ENCODE measurements at places on chromosomes 1 and 21.

- DNase-seq: no peak
These were observed 3.5 kb downstream of the GALNT2 start for GRCh38 chr1:230070321-230071208.

DNA sequence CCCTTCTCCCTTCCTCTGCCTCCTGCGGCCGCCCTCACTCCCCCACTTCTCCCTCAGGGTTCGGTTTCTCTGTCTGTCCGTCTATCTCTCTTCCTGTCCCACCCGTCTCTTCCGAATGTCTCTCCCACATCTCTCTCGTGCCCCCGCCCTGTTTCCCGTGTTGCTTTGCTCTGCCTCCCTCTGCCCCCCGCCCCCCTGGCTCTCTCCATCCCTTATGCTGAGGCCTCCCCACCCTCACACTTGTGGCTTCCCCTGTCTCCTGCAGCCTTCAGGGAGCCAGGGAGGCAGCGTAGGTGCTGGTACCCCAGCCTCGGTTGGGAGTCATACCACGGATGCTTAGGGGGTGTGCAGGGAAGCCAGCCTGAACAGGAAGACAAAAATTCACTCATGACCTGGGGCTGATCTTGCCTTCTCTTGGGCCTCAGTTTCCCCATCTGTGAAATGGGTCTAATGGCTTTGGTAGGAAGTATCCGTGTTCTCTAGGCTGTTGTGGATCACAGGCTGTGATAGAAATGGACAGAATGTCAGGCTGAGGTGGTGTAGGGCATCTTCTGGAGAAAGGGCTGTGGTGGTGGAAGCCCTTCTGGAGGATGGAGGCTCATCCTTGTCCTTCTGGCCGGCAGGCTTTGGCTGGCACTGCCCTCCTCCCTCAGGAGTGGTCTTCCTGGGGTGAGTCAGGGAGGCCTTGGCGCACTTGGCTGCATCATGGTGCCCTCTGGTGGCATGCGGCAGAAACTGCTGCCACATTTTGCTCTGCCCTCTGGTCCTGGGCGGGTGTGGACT lies 55.5 kb downstream of the FOXO6 start:
- DNase-seq: peak; percentile 82

- DNase-seq: no peak
These were observed 84.4 kb upstream of the CXADR start for GRCh38 chr21:17428484-17428869.

- DNase-seq: no peak
These were observed 293.8 kb upstream of the USP25 start for GRCh38 chr21:15436031-15436430.

GRCh38 chr1:180507795-180508724 lies 5.7 kb upstream of the ACBD6 start:
- DNase-seq: no peak

GRCh38 chr1:111729271-111729921 lies 9.8 kb downstream of the INKA2 start:
- no peak for DNase-seq

DNA sequence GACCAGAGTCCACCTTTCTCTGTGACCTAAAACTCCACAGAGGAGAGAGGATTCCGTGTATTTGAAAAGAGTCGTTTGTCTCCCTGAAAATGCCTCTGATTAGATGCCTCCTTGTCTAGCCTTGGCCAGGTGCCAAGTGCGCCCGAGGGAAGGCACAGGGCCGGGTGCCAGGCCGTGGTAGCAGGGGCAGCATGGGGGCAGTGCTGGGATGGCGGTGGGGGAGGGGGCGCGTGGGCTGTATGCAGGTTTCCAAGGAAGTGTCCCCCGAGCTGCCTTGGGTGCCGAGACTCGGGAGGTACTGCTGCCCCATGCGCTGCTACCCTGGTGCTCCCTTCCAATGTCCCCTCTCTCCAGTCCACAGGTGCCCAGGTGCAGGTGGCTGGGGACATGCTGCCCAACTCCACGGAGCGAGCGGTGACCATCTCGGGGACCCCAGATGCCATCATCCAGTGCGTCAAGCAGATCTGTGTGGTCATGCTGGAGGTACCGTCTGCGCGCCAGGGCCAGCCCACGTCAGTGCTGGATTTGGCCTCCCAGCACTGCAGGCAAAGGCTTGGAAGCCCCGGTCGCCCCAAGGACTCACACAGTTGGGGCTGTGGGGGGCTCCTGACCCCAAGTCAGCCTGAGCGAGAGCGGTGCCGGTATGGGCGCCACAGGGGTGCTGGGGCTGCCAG lies 70.9 kb upstream of the COL6A1 start:
- no peak for DNase-seq

DNA sequence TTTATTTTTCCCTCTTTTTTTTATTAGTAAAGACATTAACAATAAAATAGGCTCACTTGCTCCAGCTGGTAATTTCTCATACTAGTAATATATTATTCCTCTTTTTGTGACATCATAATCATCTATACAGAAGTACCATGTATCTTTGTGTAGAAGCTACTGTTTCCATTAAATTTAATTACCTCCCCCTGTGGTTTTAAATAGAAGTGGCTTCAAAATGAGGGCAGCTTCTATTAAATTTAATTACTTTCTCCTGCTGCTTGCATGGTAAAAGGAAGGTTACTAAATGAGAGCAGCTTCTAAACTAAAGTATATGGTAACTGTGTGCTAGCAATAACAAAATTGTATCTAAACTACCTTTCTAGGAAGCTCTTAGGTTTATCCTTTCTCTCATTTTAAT lies 94.0 kb downstream of the DPYD start:
- no peak for DNase-seq

- no peak for DNase-seq
These were observed 837.6 kb upstream of the ADAMTS5 start for GRCh38 chr21:27804515-27804914.

DNA sequence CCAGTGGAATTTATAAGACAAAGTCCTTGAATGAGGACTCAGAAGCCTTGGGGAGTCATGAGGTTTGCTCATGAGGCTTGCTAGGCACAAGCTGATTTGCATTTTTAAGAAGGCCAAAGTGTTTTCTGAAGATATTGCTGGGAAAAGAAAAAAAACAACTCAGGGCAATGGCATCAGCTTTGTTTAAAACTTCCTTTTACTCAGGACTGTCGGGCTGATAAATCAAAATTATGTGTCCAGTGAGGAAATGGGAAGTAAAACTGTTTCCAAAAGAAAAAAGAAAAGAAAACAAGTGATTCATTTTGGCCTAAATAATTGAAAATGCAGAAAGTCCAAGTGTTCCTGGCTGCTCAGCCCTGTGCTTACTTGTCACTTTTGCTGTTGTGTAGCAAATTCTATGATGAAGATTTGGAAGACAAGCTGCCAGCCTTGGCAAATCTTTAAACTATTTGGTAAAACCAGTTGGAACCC lies 282.4 kb downstream of the HLX start:
- no peak for DNase-seq

- DNase-seq: no peak
These were observed 99.7 kb downstream of the UBR4 start for GRCh38 chr1:19110257-19110927.

DNA sequence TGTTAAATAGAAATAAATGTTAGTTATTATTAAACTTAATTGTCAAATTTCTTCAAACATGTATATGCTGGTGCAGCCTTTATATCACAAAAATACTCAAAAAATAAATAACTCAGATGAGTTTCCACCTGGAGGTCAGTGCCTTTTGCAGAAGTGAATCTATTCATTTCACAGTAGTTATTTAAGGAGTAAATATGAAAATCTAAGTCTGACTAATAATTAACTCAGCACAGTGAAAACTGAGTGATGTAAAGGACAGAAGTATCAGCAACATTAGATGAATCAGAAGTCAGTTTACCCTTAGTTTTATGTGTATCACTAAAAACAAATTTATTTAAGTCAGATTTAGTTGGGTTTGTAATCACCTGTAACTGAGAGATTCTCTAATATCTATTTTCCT lies 2135.4 kb downstream of the MRPL39 start:
- no peak for DNase-seq
